Esophagus squamous epithelium (tissue), 5 donors: ENCODE measurements at places on chromosomes 5 and 9. TPM values are rescaled to one million over a fixed set of nuclear protein-coding genes. Genes with fewer than 3 reads are reported as not detected.

The HTR4 gene
- total RNA-seq = not detected

The SLC25A2 gene
- total RNA-seq = 0.79 TPM

The TEK gene
- total RNA-seq = 0.72 TPM

The GADD45G gene
- 1.8 TPM for total RNA-seq

The CARTPT gene
- not detected for total RNA-seq

- DNase-seq = no peak
Observed at GRCh38 chr5:13613621-13614020, 330.9 kb downstream of the DNAH5 start.

- DNase-seq = no peak
Observed at GRCh38 chr9:110951805-110952539, 86.3 kb downstream of the LPAR1 start.

- no peak for DNase-seq
Observed at GRCh38 chr5:95915999-95916686, 45.5 kb downstream of the ELL2 start.

DNA sequence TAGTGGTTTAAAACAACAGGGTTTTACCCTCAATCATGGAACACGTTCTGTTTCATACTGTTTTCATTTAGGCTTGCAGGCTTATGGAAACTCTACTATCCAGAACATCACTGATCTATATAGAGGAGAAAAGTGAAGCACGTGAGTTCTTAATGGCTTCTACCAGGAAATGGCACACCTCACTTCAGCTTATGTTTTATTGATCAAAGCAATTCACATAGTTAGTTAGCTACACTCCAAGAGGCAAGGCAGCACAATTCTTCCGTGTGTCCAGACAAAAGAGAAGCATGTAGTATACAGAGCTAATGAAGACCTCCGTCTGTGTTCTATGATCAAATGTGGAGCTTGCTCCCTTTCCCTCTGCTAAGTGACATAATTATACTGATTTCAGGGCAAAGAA is 353.3 kb upstream of the CD180 start:
- no peak for DNase-seq

GRCh38 chr5:131541762-131542161 is 93.3 kb downstream of the RAPGEF6 start:
- no peak for DNase-seq

- DNase-seq = no peak
Observed at GRCh38 chr5:51872144-51872543, 488.9 kb downstream of the ISL1 start.

- no peak for DNase-seq
Observed at GRCh38 chr5:7881816-7882215, 12.9 kb downstream of the MTRR start.

- no peak for DNase-seq
Observed at GRCh38 chr9:33458444-33458843, 11.1 kb upstream of the AQP3 start.

DNA sequence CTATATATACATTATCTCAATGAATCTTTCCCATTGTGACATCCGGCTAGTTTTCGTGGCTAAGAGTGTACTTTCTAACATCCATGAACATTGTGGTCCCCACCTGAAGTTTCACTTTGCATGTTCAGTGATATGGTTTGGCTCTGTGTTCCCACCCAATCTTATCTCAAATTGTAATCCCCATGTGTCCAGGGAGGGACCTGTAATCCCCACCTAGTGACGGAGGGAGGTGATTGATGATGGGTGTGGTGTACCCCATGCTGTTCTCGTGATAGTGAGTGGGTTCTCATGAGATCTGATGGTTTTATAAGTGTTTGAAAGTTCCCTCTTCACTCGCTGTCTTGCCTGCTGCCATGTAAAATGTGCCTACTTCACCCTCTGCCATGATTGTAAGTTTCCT is 28.1 kb downstream of the MRPL22 start:
- DNase-seq = no peak
